ENCODE measurements at places on chromosomes 11 and 22.

DNA sequence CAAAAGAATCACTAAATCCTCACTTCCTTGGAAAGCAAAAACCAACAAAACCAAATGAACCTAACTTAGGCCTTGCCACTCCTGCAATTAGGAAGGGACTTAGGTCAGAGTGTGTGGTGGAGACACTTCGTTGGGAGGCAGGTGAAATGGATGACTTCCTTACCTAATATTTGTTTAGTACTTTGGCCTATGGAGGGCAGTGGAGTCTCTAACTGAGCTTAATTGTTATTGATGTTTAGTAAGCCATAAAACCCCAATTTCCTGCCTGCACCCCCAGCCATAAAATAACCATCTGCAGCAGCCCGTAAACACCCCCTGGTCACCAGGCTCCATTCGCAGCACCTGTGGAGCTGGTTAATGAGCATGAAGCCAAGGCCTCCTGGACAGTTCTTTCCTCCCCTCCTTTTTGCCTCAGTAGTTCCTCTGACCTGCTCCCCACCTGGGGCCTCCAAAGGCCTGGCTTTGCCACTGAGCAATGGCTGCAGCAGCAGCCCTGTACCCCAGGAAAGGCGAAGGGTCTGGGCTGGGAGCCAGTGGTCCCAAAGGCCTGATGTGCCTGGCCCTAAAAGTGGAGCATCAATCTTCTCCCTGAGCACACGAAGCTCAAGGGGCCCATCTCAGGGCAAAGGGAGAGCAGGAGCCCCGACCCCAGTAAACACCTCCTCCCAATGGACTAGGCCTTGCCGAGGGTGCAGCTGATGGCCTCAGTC, 15.6 kb upstream of the SYT13 start:
- DNase-seq: no peak

DNA sequence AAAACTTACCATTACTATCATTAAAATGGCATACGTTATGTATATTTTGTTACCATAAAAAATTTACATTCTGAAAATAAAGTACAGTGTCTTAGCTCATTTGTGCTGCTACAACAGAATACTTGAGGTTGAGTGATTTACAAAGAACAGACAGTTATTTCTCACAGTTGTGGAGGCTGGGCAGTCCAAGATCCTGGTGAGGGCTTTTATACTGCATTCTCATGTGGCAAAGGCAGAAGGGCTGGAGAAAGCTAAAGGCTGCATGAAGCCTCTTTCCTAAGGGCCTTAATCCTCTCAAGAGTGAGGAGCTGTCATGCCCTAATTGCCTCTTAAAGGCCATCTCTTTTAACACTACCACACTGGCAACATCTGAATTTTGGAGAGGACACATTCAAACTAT, 13.3 kb downstream of the GGTLC2 start:
- no peak for DNase-seq

GRCh38 chr22:47681411-47682165, 919.1 kb downstream of the TBC1D22A start:
- no peak for DNase-seq

- no peak for DNase-seq
Measured at GRCh38 chr11:10892250-10892649, 34.4 kb upstream of the ZBED5 start.

DNA sequence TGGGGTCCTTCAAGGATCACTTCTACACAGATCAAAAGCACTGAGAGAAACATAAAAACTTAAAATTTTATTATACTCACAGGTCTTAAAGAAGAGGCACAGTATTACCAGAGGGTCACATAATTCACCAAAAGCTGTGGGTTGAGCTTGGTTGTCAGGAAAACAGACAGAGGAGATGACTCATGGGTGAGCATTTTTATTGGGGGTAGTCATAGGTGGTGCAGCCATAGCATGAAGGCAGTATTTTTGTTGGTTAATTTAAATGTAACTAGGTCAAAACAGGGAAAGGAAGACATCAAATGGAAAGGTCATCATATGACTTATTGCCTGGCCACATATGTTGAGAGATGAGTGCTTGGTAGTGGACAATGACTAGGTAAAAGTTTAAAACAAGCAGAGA, 24.2 kb downstream of the OR5B17 start:
- no peak for DNase-seq

DNA sequence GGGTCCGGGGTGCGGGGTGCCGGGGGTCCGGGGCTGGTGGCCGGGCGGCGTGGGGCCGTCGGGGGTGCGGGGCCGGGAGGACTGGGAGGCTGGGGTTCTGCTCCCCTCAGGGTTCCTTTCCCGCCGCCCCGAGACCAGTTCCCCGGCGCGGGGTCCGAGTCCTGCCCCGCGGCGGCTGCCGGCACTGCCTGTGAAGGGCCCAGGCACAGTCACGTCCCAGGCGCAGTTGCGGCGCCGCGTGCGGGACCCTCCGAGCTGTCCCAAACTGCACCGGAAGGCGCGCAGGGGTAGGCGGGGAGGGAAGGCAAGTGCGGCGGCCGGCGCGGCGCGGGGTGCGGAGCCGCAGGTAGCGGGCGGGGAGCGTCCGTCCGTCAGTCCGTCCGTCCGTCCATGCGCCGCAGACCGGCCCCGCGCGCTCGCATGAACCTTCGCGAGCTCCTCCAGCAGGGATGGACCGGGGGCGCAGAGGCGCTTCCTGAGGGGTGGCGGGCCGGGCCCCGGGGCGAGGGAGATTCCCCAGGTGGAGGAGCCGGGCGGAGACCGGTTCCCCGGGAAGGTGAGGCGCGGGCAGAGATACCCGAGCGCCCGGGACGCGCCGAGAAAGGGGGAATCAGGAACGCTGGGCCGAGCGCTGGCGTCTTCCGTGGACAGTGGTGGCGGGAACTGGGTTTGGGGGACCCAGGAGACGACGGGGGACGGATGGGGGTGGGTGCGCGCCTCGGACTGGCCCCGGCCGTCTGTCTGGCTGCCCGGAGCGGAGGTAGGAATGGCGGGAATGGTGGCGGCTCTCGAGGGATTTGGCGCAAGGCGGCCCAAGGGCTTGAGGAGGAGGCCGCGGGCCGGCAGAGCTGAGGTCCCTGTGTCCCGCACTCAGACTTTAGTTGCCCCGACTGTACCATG, 3.1 kb upstream of the ADORA2A start:
- DNase-seq: no peak

- no peak for DNase-seq
Measured at GRCh38 chr11:26626346-26626745, 54.3 kb upstream of the MUC15 start.

DNA sequence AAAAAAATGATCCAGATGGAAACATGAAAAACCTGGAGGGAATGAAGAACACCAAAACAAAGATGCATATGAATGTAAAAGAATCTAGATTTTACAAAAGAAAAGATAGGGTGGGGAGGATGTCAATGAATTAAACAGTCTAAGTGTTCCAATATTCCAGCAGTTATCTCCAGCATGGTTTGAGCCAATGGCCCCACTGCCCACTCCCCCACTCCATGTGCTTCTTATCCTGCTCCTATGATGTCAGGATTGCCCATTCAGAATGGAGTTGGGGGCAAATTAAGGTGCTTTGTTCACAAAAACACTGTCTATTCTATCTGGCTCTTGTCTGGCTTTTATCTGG, 1.2 kb upstream of the OR52K1 start:
- no peak for DNase-seq

DNA sequence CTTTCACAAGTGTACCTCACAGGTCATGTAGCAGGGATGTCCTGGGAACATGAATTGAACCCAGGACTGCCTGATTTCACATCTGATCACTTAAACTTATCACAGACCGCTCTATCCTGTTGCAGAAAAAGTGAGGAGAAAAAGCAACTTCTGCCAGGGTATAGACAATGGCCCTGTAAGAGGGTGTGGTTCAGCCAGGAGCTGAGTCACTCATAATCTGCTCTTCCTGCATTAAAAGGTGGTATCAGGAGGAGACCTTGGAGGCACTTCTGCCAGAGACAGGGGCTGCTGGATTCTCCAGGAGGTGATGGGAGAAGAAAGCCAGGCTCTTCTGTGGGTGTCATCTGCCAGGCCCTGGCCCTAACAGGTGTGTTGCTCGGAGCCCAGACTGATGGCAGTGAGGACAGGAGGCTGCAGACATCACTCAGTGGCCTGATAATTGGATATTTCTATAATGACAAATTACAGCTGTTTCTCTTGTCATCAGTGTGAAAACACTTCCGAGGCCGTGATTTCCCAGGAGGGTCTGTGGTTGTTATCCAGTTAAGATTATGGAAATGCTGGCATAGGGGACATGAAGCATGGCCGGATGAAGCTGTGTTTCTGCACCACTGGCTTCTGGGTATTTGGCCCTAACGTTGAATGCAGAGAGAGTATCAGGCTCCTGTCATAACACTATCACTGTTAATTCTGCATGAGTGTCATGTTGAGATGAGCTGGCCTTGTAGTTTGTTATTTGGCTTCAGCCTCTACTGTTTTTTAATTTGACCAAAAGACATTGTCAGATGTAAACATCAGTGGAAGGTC, 125.1 kb upstream of the ZBED5 start:
- DNase-seq: no peak

DNA sequence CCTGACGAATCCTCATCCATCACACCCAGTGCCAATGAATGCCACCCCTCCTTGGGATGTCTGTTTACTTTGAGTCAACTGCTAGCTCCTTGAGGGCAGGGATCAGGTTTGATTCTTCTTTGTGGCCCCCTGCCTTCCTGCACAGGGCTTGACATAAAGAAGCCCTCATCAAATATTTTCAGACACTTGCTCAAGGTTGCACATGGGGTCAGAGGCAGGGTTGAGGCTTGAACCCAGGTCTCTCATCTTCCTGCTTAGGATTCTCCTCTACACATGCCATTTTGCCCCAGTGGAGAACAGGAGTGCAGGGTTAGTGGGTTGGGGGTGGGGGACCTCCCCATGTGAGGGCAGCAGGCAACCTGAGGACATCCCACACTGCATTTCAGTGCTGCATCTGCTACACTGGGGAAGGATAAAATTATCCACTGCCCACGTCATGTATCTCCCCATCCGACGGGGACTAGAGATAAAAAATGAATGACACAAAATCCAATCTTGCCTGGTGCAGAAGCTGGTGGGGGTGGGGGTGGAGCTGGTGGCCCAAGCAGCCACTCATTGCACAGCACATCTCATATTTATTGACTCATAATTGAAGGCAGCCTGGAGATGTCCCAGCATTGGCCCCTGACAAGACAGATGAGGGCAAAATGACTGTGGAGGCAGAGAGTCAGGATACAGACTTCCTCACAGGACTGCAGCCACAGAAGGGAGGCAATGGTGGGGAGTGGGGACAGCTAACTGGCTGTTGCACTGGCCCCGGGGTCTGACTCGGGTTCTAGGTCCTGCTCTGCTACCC, 41.3 kb downstream of the NEU3 start:
- no peak for DNase-seq

GRCh38 chr11:76640501-76640900, 30.0 kb downstream of the LRRC32 start:
- DNase-seq: no peak

GRCh38 chr11:9528136-9528501, 45.4 kb upstream of the WEE1 start:
- no peak for DNase-seq

DNA sequence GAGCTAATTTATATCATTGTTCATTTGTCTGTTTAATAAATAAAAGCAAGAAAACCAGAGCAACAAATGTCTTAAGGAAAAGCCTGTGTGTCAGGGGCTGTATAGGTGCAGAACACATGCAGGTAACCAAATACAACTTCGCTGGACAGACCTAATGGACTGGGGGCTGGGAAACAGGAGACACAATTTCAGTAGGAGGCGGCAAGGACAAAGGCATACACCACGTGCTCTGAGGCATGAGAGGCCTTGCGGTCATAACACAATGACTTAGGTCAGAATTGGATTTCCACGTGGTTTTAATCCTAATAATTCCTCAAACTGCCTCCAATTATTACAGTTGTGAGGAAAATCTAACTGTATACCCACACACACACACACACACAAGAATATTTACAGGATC, 8.7 kb upstream of the GLB1L3 start:
- no peak for DNase-seq

DNA sequence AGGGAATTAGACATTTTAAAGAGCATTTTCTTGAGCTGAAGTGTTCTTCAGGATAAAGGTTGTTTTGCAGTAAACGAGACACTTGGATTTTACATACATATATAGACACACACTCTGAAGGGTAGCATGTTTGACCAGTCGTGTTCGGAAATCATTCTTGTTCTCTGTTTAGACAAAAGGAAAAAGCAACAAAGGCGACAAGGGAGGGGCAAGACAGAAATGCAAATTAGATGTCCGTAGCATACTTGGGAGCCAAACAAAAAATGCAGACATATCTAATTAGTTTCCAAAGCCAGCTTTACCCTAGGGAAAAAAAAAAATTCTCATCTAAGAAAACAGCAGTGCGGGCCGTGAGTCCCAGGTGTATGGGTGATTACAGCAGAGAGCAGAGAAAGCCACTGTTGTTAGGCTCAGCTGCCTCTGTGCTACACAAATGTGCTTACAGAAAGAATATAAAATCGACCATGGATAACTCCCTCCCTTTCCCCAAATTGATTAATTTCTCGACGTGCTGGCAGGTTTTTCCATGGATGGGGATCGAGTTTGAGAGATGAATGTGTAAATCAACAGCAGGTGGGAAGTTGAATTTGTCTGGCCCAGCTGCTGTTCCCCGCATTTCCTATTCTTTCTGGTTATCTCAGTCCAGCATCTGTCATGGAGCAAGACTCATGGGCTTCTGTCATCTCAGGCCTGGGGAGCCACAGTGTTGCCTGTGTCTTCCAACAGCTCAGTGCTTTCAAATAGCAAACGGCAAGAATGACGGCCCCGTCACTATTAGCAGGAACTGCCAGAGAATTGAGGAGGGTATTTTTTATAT, 176.5 kb upstream of the TTC12 start:
- DNase-seq: peak; percentile 46

- no peak for DNase-seq
Measured at GRCh38 chr11:5689551-5689983, at the start of gene TRIM22. TSS of gene TRIM22 (plus strand) at chr11:5689790. CDS start at chr11:5696233, 6,443 bp downstream.

Measured in NCI-H1092 (cell line).